Stimulated activated CD8-positive, alpha-beta memory T cell treated with anti-CD3 and anti-CD28 coated beads, Interleukin-4, amount 100 ng/mL, for 48 hours (primary cell): ENCODE measurements at places on chromosomes 12 and 14.

DNA sequence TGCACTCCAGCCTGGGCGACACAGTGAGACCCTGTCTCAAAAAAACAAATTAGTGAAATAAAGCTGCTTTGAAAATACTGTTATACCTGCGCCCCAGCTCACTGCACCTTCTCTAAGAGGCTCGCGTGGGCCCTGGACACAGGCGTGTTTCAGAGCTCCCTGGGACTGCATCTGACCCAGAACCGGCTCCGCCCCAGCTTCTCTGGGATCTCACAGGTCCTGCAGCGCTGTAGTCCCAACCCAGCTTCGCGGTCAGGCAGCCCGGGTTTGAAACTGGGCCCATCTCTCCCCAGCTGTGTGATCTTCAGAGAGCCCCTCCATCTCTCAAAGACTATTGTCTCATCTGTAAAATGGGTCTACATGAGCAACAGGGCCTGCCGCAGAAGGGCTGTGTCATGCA, 7.5 kb downstream of the RIMBP2 start:
- no peak for DNase-seq

GRCh38 chr12:43883311-43883710, 47.4 kb downstream of the TMEM117 start:
- DNase-seq, result no peak

- DNase-seq, result no peak
These were observed 6.5 kb downstream of the KRT86 start for GRCh38 chr12:52280796-52281560.

DNA sequence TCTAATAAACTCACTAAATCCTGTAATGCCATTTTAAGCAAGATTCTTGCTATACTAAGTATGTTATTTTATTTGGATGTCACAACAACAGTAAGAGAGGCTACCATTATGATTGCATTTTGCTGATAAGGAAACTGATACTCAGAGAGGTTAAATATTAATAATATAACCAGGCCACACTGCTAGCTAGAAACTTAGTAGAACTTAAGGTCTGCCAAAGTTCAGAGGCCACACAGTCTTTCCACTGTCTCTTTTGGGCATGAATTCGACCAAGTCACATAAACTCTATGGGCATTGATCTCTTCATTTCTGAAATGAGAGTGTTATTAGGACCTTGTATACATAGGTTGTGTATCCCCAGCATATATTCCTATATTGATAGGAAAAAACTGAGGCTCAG, 147.9 kb downstream of the SYNE2 start:
- no peak for DNase-seq

GRCh38 chr12:104351057-104351983, 47.8 kb downstream of the EID3 start:
- DNase-seq, result no peak

- DNase-seq, result no peak
These were observed 472.4 kb downstream of the ATP23 start for GRCh38 chr12:58413794-58414193.

- no peak for DNase-seq
These were observed 259.6 kb downstream of the CCER1 start for GRCh38 chr12:90695415-90695814.

GRCh38 chr14:75649337-75649736, 11.3 kb downstream of the ERG28 start:
- no peak for DNase-seq

DNA sequence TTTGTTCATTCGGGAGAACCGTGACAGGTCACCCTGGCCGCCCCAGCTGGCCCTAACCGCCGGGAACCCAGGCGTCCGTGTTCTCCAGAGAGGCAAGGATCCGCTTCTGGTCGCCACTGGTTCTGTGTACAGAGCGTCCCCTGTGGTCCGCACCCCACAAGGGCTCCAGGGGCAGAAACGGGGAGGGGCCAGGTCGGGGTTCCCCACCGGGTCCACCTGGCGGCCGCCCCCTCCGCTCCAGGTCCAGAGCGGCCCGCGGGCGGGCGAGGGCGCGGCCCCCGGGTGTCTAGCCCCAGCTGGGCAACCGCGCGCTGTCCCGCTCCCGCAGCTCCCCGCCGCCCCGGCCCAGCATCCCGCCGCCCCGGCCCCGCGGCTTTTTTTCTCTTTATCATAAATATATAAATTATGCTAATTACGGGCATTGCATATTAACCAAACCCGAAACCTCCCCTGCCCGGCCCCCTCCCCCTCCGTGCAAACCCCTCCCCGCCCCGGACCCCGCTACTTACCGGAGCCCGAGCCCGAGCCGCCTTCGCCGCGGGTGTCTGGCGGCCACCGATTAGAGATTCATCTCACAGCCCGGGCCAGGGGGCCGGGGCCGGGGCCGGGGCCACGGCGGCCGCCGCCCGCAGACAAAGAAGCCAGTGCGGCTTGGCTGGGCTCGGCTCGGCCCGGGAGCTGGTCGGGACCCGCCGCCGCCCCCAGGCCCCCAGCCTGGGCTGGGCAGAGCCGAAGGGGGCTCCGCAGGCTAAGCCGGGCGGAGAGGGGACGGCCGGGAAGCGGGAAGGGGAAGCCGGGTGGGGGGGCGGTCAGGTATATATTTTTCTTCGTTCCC, 512 bp downstream of the POU6F1 start:
- peak; percentile 62 for DNase-seq
